ENCODE measurements at places on chromosomes 5 and 9.

DNA sequence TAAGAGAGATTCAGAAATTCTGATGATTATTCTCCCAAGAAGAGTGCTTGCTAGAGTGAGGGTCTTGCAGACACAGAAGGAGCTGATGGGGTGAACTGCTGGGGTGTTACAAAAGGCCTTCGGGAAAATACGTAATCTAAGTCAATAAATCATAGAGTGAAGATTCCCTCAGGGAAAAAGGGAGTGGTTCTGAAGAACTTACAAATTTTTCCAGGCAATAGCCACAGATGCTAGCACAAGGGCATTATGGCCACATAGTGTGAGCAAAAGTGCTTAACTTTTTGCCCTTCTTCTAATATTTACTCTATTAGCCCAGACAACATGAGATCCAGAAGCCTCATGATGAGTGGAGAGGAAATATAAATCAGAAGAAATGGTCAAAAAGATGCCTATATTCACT lies 137.3 kb downstream of the TMC1 start:
- no peak for DNase-seq

- no peak for DNase-seq
Observed at GRCh38 chr9:81823672-81824554, 104.3 kb upstream of the SPATA31D4 start.

DNA sequence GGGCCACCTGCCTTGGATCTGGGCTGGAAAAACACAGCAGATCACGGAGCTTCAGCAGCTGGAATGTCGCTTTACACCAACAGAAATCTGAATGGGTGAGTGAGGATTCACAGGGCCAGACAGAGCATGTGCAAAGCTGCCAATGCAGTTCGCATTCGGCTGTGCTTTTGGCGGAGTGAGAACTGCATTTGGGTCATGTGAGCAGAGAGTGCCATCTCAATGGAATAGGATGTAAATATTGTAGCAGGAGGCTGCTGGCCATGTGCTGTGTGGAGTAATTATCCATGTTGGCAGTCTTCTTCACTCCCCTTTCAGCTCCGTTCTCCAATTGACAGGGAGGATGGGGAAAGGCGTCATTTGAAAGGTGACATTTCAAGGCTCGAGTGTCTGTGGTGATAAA lies at the start of gene ANKRD55:
ANKRD55 (minus strand) TSS at position 101 of the 400 bp plus-strand sequence. CDS start 417 bp downstream, outside the sequence.
- peak; percentile 58 for DNase-seq

DNA sequence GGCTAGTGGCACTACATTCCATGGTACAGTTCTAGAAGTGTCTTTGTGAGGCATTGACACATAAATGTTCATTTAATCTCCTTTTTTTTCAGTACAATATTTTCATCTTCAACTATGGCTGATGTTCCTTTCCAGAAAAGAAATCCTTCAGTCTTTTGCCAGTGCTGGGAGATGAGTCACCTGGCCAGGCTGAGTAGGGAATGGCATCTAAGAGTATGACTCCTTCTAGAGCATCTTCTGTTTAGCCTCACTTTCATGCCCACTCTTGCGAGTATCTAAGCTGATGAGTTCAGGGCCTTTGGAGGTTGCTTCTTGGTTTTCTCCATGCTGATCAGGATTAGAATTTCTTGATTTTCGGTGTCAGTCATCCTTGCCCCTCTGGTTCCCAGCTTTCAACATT lies 124.4 kb downstream of the SLC28A3 start:
- DNase-seq, result no peak

GRCh38 chr9:68905129-68905528 lies 108.8 kb downstream of the PRKACG start:
- DNase-seq, result peak; percentile 60

GRCh38 chr5:156259618-156260017 lies 67.3 kb upstream of the SGCD start:
- no peak for DNase-seq

- no peak for DNase-seq
Observed at GRCh38 chr5:127400539-127400938, 109.9 kb downstream of the MEGF10 start.

GRCh38 chr9:4603830-4604229 lies 58.3 kb upstream of the PLPP6 start:
- DNase-seq, result no peak

GRCh38 chr5:6202968-6203365 lies 175.4 kb downstream of the MED10 start:
- DNase-seq, result no peak

DNA sequence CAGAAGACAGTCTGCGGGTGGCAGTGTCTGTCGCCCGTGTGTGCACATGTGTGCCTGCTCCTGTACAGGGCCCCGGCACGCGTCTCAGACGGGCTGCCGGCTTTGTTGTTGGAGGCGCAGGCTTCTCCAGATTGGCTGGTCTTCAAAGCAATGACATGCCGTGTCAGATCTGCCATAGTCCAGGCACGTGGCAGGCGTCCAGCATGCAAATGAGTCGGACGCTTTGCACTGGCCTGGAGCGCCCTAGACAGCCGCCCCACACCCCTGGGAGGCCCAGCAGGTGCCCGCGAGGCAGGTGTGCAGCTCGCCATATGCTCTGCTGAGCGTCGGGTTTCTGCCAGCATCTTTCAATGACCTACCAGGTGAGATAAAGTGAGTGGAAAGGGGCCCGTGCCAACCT lies 71.5 kb downstream of the GADD45G start:
- DNase-seq, result no peak

Data from islet precursor cell (in vitro differentiated cells).